ENCODE measurements at places on chromosomes 7 and 10.

- DNase-seq: no peak
Measured at GRCh38 chr10:51145375-51145774, 71.1 kb downstream of the PRKG1 start.

DNA sequence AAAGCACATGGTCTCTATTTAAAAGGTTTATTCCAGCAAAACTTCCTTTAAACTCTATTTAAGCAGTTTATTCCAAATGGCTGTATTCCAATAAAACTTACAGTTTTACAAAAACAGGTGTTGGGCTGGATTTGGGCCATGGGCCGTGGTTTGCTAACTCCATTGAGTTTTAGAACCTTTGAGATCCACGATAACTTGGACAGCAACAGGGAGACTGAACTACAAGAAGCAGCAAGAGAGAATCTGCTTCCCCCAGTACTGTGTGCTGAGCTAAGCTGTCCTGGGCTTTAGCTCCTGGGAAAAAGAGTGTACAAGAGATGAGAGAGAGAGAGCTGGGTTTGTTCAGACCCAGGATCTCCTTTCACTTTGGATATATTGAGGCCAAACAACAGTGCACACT, 204.0 kb upstream of the CELF2 start:
- DNase-seq: no peak

- no peak for DNase-seq
Measured at GRCh38 chr10:72746426-72747363, 54.8 kb downstream of the MCU start.

DNA sequence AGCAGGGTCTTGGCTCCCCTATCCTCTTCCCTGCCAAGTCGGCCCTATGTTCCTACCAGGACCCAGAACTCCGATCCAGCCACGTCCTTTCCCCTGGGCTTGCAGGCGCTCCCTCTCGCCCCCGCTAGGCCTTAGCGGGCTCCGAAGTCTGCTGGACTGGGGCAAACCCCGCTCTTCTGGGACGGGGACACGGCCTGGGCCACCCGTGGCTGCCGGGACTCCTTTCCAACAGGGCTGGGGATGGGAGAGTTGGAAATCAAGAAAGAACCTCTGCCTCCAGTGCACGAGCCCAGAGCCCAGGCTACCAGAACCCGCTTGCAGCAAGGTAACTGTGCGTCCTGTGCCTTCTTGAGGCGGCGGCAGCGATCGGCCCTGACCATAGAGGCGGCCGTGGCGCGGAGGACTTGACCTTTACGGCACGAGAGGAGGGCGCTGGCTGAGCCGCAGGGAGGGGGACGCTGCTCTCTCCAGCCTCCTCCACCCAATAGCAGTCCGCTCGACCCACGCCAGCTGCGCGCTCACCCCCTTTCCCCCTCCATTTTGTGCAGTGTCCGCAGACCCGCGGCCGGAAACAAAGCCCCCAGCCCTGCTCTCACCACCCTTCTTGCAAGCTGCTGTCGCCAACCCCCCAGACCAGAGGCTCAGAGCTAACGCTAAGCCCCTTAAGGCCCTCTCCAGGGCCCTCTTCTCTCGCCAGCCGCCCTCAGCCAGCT, 7.0 kb upstream of the HOXA11 start:
- DNase-seq: no peak

DNA sequence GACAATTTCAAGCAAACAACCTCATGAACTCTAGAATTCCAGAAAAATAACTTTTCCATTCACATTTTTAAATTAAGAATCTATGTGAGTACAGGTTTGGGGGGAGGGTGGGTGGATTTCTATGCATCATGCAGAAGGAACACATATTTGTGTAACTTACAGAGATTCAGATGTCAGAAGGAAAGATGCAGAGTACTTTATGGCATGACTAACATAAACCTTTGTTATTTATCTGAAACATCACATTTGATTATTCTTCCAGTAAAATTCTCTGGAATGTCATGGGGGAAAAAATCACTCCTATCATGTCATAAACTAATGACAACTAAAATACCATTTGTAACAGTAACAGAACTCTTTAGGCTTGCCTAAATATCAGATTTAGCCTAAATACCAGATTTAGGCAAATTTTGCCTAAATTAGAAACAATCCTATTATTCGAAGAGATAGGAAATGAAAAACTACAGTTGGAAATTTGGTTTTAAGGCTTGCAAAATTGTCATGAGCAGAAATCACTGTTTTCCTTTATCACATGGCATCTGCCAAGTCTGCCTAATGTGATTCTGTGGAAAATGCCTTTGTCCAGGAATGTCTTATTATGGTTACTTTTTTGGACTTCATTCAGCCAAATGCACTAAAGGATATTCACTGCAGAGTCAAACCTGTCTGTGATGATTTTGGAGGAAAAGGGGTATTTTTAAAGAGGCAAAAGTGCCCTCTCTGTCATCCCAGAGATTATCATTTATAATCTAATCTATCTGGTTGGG, 527.7 kb upstream of the CELF2 start:
- no peak for DNase-seq

GRCh38 chr7:31549611-31550010, 35.7 kb downstream of the ITPRID1 start:
- DNase-seq: no peak

- peak; percentile 39 for DNase-seq
Measured at GRCh38 chr10:15419279-15419874, 48.3 kb upstream of the FAM171A1 start.

DNA sequence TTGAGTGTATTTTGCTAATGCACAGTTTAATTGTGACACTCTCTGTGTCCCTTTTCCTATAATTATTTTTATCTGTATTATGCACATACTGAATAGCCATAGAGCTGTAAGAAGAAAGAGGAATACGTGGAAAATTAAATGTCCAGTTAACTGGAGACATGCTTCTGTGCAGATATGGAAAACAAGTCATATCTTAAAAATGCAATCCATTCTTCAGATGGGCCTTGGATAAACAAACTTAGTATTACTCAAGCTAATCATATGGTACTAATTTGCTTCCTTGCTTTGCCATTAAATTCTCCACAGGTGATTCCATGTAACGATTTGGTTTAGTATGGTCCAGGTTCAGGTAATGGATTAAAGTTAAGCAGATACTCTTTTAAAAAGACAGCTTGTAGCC, 201.2 kb upstream of the CELF2 start:
- DNase-seq: no peak

DNA sequence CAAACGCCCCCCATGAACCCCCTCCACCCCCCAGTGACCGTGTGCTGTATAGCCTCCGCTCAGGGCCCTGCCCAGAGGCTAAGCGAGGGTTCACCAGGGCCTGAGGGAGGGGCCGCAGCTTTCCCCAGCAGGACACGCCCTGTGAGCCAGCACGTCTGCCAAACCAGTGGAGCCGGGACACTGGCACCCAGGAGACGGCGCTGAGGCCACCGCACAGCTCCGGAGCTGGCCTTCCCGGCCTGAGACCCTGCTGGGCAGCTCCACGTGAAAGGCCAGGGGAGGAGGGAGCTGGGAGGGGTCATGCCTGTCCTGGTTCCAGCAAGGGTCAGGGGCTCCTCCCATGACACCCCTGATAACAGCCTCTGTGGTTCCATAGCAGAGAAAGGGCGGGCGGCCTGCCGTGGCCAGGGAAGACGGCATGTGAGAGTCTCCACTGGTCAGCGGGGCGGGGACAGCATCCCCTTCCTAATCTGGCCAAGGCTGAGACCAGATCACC, 278.3 kb downstream of the ELFN1 start:
- no peak for DNase-seq

- DNase-seq: no peak
Measured at GRCh38 chr7:32169228-32169627, 99.0 kb upstream of the PDE1C start.

- DNase-seq: no peak
Measured at GRCh38 chr7:47407821-47408674, 173.9 kb downstream of the TNS3 start.
